Hematopoietic multipotent progenitor cell treated with erythropoietin and hydrocortisone succinate and interleukin-3 and kit ligand, for 15 days (in vitro differentiated cells): ENCODE measurements at places on chromosomes 7 and 10.

- no peak for DNase-seq
Measured at GRCh38 chr10:101226491-101227428, 2.5 kb downstream of the LBX1 start.

DNA sequence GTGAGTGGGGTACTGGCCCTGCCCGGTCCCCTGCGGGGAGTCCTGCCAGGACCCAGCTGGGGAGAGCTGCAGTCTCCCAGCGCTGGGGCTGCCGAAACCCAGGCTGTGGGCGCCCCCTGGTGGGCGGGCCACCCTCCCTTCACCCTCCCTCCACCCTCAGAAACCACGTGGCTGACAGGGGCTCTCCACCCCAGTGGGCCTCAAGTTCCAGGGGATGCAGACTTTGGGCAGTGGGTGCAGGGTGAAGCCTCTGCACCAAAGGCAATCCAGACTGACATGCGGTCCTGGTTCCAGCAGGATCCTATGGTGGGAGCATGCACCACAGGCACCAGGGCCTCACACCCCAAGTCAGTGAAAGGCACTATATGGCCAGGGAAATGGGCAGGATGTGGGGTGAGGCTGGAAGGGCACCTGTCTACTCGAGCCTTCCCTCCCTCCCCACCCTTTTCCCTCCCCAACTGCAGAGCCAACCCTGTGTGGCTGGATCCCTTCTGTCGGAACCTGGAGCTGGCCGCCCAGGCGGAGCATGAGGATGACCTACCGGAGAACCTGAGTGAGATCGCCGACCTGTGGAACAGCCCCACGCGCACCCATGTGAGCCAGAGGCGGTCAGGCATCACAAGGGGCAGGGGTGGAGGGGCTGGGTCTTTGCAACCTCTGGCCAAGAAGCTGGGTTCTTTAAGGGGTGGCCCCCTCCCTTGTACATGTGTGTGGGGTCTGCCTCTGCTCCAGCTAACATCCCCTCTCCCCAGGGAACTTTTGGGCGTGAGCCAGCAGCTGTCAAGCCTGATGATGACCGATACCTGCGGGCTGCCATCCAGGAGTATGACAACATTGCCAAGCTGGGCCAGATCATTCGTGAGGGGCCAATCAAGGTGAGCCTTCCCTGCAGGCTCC lies 38.8 kb downstream of the PSAP start:
- DNase-seq = peak; percentile 78

DNA sequence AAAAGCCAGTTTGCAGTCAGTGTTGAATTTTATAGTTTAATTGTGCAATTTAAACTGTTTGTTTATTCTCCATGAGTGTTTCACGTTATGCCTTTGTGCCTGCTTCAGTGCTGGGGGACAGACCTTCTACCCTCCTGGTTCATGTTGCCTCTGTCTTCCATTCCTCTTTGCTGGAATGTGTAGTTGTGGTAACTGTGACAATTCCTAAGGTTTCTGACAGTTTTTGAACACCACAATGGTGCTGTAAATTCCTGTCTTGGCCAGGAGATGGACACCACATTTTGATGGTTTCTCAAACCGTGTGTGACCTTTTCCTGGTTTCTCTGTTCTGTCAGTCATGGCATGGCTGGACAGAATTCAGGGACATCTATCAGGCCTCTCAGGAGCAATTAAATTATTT lies 201.7 kb downstream of the BICC1 start:
- no peak for DNase-seq

DNA sequence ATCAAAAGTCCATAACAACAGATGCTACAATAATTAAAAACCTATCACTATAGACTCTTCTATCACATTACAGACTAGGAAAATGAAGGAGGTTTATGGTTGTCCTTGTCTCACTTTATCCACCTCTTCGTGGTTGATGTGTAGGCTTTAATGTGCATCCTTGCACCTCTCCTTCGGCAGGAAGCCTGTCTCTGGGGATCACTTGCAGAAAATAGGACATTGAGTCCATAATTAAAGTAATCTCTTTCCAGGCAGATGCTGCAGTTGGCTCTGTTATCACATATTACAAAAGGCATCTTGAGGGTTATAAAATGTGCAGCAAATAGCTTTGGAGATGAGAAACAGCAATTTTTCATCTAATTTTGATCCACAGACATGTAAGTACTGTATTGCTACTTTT lies 168.4 kb downstream of the RELN start:
- DNase-seq = no peak

DNA sequence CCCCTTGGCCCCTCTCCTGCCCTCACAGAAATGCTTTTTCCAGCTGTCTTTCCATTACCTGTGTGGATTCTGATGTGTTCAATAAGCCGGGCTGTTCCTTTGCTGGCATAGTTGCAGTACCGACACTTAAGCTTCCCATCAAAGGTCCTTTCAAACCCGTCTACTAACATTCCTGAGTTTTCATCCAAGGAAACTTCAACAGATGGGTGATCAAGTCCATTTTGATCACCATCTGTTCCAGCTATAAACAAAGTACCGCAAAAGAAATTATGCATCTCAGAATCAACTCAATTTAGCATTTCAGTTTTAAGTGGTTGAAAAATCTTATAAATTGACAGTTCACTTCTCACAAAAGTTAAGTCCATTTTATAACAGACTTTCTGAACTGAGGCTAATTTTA lies 12.7 kb downstream of the IKZF5 start:
- no peak for DNase-seq

GRCh38 chr7:111256391-111256790 lies 165.5 kb downstream of the LRRN3 start:
- DNase-seq = no peak

GRCh38 chr10:51689536-51689935 lies 9.9 kb downstream of the CSTF2T start:
- DNase-seq = no peak

DNA sequence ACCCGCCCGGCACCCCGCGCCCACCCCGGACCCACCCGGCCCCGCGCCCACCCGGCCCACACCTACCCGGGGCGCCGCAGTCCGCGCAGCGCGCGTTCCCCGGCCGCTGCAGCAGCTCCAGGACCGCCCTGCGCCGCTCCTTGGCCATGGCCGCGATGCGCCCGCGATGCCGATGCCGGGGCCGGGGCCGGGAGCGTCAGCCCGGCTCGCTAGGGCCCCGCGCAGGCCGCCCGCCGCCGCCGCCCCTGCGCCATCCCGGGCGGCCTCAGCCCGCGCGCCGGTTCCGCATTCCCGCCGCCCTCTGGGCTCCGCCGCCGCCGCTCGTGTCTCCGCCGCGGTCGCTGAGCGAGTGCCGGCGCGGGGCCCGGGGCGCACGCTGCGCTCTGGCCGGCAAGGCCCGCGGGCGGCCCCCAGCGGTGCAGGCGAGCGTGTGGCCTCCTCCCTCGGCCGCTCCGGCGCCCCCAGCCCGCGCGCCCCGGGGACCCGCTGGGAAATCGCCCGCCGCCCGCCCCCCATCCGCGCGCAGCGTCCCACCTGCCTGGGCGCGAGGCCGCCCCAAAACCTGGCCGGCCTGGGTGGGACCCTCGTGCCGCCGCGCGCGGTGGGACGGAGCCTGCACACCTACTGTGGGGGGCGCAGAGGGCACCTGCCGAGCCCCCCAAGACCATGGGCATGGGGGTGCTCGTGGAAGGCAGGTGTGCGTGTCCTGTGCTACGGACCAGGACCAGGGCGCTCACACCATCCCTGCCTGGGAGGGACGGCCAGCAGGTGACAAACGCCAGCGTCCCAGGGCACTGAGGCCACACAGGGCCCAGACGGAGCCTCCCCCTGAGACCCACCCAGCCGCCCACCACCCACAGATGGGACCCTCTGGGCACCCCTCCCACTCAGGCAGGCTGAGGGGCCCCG lies at the start of gene ADAP1:
TSS of gene ADAP1 (minus strand) at position 351 of the 909 bp plus-strand sequence. CDS start at position 148, 203 bp downstream.
- DNase-seq = no peak

DNA sequence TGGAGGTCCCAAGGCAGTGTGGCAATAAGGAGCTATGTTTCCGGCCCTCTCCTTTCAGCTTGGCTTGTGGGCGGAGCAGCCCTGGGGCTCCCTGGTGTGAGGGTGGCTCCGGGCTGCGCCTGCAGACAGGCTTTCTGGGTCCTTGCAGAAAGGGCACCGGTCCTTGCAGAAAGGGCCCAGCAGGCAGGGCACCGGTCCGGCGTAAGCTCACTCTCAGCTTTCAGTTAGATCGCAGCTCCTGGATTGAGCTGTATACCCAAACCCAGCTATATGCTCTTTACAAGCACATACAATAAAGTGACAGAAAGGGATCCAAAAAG lies 293.8 kb upstream of the SHH start:
- no peak for DNase-seq

GRCh38 chr10:103244666-103245271 lies 918 bp upstream of the RPEL1 start:
- peak; percentile 81 for DNase-seq

GRCh38 chr7:33091641-33092191 lies 17.5 kb downstream of the RP9 start:
- DNase-seq = no peak
